ENCODE measurements at places on chromosomes 7 and 10.
A peak's percentile ranks its signal among the peaks of the same experiment; 100 is the strongest.

- DNase-seq = no peak
These were observed 41.1 kb downstream of the BRI3 start for GRCh38 chr7:98322331-98323270.

GRCh38 chr7:159078193-159078910, 66.3 kb downstream of the VIPR2 start:
- no peak for DNase-seq

- DNase-seq = no peak
These were observed 6.7 kb upstream of the INSYN2A start for GRCh38 chr10:127203067-127203466.

DNA sequence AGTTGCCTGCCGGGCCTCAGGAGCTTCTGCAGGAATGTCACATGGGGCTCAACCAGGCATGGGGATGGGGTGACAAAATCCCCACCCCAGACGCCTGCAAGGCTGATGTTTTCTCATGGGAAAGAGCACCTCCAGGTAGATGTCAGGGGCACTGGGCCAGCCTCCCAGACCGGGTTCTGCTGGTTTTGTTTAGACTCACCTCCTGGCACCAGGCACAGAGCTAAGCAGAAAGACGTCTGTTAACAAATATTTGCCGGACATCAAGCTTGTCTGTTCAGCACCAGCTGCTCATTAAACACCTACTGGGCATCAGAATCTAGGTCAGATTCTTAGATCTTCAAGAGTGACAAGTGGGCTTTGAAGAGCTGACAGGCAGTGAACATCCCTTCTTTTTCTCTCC, 34.9 kb upstream of the TCERG1L start:
- no peak for DNase-seq

DNA sequence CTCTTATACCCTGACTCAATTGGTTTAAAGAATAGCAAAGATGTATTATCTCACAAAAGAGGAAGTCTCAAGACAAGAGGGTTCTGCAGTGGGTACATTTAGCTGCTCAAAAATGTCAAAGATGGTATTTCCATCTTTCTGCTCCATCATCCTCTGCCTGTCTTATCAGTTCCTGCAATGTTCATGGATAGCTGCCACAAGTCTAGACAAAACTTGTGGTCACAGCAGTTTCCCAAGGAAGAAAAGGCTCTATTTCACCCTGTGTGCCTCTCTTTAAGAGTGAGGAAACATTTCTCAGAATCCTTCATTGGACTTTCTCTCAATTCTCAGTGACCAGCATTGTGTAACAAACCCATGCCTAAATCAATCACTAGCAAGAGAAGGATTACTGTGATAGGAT, 634.2 kb upstream of the AUTS2 start:
- DNase-seq = no peak

- DNase-seq = no peak
These were observed 31.3 kb downstream of the ANXA8 start for GRCh38 chr10:47452495-47453140.

DNA sequence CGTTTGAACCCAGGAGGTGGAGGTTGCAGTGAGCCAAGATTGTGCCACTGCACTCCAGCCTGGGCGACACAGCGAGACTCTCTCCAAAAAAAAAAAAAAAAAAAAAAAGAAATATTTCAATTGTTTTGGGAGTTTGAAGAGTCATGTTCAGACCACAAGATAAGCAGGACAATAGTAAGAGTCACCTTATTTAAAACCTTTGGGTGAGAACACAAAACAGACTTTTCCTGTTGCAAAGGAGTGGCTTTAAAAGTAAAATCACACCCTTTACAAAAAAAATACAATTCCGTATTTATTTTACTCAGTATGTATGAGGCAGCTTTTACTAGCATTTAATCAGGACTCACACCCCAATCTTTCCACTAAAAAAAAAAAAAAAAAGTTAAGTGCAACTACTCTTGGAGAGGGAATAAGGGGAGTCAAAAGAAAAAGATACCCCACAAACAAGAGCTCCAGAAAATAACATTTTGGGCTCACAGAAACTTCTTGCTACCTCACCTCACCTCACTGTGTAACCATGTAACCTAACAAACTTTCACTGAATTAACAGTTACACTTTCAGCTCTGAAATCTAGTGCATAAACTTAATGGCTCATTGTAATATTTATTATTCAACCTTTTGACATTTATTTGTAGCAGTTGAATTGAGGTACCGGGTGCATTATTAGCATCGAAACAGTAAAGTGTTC, 11.2 kb downstream of the SKIDA1 start:
- no peak for DNase-seq

- peak; percentile 91 for DNase-seq
These were observed 26.5 kb downstream of the TNRC18 start for GRCh38 chr7:5396999-5397663.

- no peak for DNase-seq
These were observed 133.1 kb upstream of the PRSS1 start for GRCh38 chr7:142616121-142616643.

- DNase-seq = no peak
These were observed 106.6 kb downstream of the RAPGEF5 start for GRCh38 chr7:22250390-22250789.

DNA sequence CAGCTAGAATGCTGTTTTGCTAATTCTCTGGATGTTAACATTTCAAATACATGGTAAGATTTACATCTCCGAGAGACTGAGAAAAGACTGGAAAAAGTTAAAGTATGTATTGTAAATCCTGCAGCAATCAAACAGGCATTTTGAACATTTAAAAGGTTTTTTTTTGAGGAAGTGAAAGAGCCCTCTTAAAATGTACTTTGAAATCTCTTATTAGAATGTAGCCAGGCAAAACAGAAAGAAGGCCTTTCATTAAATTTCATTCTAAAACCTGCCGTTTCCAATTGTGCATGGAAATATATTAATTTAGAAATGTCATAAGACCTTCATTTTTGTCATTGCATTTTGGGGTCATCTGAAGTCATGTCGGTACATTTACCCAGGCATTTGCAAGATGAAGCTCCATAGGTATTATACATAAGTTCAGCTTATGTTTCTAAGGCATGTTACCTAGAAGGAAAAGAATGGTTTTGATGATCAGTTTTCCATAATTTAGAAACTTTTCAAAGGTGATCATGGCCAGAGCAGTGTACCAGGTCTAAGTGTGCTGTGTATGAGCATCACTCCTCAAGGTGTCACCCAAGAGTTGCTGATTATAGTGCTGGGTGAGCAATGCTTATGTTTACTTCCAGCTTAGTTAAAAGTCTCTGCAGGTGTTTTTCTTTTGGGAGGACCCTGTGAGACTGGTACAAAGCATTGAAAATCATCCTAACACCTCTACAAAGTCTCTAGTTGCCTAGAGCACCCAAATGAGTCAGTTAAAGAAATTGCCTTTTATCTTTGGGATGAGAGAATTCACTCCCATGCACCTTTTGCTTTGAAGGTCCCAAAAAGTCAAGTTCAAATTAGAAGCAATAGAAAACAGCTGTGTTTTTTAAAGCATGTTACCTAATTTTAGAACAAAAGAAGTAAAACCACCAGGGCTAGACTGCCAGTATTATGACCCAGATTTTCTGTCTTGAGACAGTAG, 7.1 kb downstream of the ZNF736 start:
- no peak for DNase-seq

DNA sequence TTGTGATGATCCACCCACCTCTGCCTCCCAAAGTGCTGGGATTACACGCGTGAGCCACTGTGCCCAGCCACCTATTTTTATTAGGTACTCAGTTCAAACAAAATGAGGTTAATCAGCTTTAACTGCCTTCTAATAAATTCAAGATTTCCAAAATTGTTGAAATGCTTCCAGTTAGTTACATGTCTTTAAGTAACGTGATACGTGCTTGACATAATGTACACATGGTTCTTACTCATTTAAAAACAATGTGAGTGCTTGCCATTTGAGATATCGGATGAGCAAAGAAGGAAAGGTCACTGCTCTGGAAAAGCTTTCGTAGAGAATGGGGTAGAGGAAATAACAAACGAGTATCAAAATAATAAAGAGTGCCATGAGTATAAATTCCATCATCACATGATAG, 83.6 kb downstream of the KMT2E start:
- DNase-seq = peak; percentile 71

- no peak for DNase-seq
These were observed 5.1 kb downstream of the ZMIZ1 start for GRCh38 chr10:79073784-79074432.

DNA sequence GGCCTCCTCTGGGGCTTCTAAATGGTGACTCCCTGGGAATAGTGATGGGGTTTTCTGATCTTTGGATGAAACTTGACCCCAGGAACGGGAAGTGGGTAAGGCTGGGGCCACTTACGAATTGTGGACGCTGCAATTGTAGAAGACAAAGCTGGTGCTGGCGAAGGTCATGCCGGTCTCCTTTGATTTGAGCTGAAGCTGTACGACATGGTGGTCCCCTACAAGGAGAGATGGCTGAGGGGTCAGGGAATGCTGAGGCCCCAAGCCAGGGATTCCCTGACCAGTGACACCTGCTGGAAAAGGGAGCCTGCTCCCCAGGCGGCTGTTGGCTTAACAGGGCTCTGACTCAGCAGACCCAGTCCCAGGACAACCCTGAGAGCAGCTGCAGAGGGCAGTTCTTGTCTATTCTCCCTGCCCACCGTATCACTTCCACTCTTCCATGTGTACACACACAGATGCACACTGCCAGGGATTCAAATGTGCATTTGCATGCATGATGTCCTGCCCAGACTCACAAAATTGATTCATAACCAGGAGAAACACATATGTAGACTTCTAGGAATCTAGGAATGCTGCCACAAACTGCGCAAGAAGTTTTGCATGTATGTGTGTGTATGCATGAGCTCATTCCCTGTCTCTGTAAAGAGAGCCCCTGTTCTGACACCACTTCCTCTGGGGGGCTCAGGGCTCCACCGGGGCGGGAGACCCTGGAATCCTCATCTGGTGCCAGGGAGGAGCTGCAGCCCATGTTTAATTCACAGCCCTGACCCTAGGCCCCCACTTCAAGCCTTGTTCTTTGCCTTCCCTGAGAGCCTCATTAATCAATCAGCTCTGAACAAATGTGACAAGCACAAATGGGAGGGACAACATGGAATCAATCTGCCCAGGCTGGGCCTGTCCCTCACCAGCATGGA, 350.0 kb downstream of the PLXNA4 start:
- DNase-seq = no peak
